Activated CD8-positive, alpha-beta memory T cell treated with anti-CD3 and anti-CD28 coated beads for 4 hours (primary cell): ENCODE measurements at places on chromosomes 16 and 17.
A peak's percentile ranks its signal among the peaks of the same experiment; 100 is the strongest.

GRCh38 chr16:85402910-85403692, 210.0 kb upstream of the GSE1 start:
- DNase-seq, result no peak

DNA sequence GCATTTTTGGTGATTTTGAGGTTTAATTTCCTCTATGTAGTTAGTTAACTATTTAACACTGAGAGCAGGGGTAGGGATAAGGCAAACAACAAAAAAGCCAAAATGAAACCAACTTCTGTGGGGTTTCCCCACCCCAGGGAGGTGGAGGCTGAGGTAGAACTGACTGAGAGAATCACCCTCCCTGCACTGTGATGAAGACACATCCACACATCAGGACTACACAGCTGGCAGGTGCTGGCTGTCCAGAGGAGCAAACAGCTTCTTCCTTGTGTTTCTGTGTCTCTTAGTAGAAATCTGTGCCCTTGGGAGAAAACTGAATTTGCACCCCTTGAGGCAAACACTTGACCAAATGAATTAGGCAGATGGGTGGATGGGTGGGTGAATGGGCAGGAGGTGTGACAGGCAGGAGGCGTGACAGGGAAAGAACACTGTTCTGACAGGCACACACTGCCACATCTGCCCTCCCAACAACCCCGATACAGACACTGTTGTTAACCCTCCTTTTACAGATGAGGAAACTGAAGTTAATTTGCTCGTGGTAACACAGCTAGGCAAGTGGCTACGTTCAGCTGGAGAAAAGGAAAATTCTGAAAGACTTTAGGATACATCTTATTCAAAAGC, 62.9 kb upstream of the AMZ2 start:
- peak; percentile 40 for DNase-seq

DNA sequence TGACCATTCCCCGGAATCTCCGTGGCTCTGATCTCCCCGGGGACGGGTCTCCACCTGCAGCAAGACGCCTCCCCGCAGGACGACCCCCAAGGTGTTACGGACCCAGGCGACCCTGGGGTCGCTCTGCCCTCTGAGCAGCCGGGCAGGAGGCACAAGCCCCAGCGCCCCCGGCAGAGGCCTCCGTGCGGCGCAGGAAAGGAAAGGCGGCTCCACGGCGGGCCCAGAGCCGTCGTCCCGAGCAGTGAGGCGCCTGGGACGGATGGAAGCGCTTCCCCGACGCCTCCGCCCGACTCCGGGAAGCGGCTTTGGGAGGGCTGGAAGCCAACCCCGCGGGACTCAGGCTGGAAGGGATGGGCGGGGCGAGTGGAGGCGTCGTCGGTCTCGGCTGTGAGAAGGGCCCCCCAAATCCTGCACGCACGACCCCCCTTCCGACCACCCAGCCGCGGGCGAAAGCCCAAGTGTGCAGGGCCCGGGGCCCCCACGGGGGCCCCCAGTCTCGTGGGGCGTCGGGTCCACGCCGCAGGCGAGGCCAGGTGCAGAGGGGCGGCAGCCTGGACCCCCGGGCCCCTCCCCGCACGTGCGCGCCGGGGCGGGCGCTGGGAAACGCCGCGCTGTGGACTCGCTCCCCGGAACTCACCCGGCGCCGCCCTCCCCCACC, 32.7 kb upstream of the RPH3AL start:
- no peak for DNase-seq

DNA sequence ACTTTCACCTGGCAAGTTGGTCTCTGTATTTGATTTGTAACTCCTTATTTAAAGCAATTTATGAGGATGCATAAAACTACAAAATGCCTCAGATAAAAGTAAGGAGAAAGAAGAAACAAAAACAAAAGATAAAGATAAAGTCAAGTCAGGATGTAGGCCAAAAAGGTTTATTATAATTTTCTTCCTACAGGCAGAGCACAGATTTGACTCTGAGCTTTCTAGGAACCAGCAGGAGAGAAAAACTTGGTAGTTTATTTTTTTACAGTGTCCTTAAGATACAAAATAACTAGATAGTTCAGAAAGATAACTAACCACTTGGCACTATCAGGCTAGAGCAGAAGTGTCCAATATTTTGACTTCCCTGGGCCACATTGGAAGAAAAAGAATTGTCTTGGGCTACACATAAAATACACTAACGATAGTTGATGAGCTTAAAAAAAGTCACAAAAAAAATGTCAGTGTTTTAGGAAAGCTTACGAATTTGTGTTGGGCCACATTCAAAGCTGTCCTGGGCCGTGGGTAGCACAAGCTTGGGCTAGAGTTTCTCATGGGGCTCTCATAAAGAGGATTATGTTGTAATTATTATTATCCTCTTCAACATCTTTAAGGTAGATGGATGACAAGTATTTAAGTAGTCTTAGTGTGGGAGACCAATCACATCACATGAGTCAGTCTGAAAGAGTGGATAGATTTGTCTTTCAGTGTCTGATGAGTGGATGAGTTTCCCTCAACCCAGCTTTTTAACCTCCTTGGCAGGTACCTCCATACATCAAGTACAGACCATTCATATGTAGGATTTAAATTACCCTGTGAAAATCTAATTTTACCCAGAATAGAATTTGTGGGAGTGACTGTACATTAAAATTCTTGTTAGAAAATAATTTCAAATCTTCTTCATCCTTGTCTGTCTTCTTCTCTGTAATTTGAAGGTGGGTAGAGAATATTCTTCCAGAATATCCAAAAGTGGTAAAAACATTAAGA, 17.0 kb downstream of the PAFAH1B1 start:
- DNase-seq, result no peak

DNA sequence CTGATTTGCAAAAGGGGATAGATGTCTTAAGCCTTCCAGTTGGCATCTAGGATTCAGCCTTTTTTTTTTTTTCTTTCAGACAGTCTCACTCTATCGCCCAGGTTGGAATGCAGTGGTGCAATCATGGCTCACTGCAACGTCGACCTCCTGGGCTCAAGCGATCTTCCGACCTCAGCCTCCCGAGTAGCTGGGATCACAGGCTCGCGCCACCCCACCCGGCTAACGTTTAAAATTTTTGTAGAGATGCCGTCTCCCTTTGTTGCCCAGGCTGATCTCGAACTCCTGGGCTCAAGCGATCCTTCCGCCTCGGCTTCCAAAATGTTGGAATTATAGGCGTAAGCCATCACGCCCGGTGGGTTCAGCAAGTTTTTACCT, 571 bp upstream of the CCP110 start:
- no peak for DNase-seq

DNA sequence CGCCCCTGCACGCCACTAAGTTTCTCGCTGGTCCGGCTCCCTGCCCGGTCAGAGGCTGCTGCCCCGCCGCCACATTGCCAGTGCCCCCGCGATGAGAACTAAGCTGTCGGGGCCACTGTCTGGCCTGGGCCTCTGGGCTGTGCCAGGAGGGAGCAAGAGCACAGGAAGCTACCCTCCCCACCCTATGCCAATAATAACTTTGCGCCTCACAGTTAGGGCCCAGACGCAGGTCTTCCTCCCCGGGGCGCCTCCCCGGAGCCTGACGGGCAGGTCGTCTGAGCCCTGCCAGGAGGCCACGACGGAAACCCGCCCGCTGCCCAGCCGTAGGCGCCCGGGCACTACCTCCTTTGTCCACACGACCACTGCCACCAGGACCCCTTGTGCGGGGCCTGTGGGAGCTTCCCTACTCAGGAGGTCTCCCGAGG, 1.5 kb downstream of the ZFPM1 start:
- DNase-seq, result no peak
